Stimulated activated CD4-positive, alpha-beta T cell treated with anti-CD3 and anti-CD28 coated beads, Interleukin-1b, Interleukin-23, amount 100 ng/mL, for 24 hours (primary cell): ENCODE measurements at places on chromosomes 6 and 20.

- DNase-seq, result no peak
These were observed 150.7 kb downstream of the OPN5 start for GRCh38 chr6:47932575-47932974.

DNA sequence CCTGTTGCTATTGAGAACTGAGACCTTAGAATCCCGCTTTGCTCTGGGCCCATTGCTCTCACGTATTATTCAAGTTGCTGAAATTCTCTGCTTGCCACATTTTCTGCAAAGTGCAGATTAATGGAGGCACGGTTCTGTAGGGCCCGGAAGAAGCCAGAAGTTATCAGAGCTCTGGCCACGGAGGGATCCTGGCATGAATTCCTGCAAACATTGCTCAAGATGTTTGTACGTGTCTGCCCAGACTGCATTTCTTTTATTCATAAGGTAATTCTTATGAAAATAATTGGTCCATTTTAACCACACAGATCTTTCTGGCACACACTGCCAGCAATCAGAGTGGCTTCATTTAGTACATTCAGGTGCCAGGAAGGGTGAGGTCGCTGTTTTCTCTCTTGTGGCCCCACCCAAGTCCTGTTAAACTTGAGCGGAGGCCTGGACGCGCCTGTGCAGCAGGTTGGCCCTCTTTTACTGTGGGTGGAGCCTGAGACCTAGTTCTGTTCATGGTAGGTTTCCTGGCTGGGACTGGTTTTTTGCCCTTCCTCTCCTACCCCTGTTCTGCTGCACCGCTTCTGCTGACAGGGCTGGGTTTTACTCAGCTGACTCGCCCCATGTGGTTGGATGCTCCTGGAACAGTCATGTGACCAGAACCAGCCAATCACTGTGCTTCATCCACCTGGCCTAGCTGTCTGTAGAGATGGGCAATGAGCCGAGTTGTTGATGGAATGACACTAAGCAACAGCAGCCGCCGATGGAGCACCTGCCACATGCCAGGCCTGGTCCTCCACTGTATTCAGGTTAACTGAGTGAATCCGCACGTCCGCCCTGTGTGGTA is 230.2 kb downstream of the CDH4 start:
- no peak for DNase-seq

GRCh38 chr6:146369866-146370265 is 173.8 kb upstream of the RAB32 start:
- no peak for DNase-seq

DNA sequence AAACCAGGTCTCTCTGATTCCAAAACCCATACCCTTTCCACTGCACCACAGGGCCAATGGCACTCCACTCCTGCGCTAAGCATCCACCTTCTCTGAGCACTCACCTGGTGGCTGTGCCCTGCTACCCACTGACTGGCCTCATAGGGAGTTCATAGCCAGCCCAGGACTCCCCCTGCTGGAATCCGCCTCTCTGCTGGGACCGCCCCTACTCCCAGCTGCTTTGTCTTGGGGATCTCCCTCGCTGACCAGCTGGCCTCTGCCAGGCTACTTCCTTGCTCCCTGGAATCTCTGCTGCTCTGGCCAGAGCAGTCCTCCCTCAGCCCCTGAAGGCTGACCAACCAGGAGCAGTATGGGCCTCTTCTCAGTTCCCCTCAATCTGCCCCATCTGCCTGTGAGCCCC is 129.7 kb downstream of the FAXC start:
- DNase-seq, result no peak

DNA sequence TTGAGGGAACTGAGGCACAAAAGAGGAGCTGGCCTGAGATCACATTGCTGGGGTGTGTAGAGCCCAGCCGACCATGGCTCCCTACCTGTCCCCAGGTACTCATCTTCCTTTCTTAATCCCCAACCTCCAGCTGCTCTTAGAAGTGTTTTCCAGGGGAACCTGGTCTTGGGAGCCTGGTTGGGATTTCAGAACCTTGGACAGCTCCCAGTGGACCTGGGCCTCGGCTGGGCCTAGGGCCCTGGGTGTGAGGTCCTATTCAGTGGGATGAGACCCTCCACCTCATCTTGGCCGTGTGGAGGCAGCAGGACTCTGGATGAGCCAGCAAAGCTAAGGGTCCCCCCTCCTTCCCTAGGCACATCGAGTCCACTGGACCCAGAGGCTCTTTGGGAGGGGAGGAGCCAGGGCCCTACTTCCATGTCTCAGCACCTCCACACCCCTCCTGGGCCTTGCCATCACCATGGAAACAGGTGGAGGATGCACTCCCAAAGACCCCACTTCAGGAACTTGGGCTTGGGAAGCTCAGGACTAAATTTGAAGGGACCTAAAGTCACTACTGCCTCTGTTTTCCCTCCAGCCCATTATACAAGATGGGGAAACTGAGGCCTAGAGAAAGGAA is 38.5 kb downstream of the DLGAP4 start:
- no peak for DNase-seq

DNA sequence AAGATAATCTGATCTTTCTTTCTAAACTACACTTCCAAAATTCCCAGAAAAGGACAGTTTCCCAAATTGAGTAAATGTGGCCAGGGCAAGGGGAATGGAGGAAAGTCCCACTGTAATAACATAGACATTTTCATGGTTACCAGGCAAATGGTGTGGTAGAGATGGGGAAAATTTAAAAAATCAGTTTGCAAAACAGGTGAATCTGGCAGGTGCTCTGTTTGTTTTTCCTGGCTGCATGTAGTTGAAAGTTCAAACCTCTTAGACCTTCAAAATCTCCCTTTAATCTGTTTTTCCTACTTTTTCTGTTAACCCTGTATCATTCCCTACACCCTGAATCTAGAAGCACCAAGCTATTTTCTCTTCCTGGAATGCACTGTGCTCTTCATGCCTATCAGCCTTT is 2.0 kb upstream of the BCKDHB start:
- DNase-seq, result no peak

DNA sequence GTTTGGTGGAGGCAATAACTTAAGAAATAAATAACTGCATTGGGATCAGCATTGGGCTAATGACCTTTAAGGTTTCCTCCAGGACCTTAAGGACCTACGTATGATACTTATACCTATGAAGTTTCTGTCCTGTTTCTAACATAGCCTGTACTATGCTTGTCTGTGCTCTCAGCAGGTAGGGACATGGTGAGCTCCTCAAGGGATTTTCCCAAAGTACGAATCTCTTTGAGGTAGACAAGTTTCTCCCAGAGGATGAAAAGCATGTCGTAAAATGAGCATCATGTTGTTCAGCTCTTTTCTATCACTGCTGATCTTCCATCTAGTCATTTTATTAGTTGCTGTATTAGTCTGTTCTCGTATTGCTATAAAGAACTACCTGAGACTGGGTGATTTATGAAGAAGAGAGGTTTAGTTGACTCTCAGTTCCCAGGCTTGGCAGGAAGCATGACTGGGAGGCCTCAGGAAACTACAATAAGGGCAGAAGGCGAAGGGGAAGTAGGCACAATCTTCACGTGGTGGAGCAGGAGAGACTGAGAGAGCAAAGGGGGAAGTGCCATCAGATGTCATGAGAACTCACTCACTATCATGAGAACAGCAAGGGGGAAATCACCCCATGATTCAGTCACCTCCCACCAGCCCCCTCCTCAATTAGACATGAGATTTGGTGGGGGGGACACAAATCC is 77.8 kb upstream of the TGM3 start:
- DNase-seq, result peak; percentile 4

- no peak for DNase-seq
These were observed 30.4 kb upstream of the PREX1 start for GRCh38 chr20:48858075-48858790.

GRCh38 chr6:131414956-131415355 is 158.1 kb upstream of the ARG1 start:
- no peak for DNase-seq

DNA sequence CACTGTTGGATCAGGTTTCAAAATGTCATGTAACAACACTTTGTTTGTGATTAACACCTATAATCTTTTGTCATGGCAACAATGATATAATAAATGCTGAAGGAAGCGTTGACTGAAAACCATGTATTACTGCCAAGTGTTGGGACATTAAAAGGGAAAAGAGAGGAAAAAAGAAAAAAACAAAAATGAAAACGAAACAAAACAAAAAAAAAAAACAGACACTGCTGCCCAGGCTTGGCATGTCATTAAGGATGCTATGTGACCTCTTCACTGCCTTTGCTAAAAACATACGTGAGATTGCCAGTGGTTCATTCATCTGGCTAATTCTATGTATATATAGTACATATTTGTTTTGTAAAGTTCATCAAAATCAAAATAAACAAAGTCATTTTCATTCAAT is 516.7 kb upstream of the RNF217 start:
- no peak for DNase-seq
